ENCODE measurements at places on chromosomes 16 and 17.
A peak's percentile ranks its signal among the peaks of the same experiment; 100 is the strongest.

DNA sequence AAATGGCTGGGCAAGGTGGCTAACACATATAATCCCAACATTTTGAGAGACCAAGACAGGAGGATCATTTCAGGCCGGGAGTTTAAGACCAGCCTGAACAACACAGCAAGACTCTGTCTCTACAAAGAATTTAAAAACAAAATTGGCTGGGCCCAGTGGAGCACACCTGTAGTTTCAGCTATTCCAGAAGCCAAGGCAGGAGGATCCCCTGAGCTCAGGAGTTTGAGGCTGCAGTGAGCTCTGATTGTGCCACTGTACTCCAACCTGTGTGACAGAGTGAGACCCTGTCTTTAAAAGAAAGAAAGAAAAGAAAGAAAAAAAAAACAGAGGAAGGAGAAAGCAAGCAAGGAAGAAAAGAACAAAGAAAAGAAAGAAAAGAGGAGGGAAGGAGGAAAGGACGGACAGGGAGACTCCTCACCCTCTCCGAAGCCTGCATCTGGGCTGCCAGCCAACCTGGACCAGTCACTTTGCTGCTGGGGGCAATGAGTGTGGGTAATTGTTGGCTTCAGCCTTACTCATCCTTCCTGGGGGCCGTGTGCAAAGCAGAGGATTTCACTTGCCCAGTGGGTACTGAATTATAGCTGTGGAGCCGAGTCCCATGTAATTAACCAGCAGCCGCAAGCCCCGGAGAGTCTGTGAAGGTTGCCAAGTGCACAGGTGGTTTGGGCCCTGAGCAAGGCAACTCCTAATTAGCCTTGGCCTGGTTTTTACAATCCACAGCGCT, 6.7 kb upstream of the MT4 start:
- DNase-seq: no peak

DNA sequence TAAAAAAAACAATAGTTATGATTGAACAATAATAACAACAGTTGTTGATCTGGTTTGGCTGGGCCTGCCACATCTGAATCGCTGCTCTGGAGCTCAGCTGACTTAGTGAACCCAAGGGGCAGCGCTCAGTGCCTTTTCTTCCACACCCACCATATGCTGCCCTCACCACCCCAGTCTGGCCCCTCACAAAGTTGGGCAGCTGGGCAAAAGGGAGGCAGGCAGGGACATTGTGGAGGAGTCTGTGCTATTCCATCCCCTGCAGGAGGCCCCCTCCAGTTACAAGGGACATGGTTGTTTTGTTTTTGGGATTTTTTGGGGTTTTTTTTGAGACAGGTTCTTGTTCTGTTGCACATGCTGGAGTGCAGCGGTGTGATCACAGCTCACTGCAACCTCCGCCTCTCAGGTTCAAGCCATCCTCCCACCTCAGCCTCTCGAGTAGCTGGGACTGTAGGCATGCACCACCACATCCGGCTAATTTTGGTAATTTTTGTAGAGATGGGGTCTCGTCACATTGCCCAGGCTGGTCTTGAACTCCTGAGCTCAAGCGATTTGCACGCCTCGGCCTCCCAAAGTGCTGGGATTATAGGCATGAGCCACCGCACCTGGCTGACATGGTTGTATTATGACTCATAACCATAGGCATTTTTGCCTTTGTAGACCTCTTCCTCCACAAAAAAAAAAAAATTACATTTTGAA, 8.6 kb upstream of the PECAM1 start:
- no peak for DNase-seq

DNA sequence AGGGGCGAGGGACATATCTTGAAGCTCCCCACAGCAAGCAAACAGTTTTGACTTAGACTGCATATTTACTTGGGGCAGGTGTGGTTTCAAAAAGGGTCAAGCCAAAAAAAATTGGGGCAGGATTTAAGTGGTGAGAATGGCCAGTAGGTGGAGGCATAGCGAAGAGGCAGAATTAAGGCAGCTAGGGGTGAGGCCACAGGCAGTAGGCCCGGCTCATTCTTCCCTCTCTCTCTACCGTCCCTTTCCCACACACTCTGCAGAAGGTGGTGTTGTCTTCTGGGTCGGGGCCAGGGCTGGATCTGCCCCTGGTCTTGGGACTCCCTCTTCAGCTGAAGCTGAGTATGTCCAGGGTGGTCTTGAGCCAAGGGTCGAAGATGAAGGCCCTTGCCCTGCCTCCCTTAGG, 2.6 kb downstream of the SHBG start:
- DNase-seq: no peak

DNA sequence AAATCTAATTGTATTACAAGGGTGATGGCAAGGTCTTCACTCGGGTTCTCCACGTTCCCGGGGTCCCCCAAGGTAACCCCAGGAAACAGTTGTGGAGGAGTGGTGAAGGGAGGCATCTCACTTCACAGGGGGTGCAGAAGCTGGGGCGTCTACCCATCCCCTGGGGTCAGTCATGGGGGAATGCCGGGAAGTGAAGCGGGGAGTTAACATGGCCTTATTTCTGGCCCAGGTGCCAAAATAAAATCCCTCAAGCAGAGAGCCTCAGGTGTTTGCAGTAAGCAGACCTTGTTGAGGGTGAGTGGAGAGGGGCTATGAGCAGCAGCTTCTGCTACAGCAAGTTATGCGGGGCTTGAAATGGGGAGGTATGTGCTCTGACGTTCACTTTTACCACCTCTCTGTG, 9.0 kb upstream of the ATP2C2 start:
- no peak for DNase-seq

GRCh38 chr17:75844530-75845057, 390 bp upstream of the UNC13D start:
- no peak for DNase-seq

DNA sequence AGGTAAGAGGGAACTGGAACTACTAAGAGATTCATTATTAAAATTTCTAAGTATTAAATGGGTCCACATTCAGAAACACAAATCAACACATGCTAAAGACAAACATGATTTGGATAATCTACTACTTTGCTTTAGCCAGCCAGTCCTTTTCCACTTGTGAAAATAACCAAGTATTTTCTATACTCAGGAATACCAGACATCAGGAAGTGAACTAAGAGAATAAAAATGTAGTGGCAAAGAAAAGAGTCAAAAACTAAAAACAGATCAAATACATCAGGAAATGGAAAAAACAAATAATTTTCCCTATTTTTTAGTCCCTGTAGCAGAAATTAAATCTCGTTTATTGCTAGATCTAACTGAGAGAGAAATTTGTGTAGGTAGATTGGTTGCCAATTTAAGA, 78.0 kb downstream of the MYO1D start:
- no peak for DNase-seq

GRCh38 chr17:62656446-62656845, 29.0 kb downstream of the MRC2 start:
- DNase-seq: no peak

DNA sequence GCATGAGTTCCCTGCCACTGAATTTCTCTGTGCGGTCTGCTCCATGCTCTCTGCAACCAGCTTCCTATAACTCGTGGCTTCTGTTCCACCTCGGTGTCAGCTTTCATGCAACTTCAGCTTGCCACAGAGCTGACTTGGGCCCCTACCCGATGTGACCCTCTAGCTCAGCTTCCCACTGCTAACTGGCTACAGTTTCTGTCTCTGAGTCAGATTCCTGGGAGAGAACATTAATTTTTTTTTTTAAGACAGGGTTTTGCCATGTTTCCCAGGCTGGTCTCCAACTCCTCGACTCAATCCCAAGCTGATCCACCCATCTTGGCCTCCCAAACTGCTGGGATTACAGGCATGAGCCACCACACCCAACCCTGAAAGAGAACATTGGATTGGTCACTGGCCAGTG, 35.5 kb upstream of the PSMD7 start:
- no peak for DNase-seq

DNA sequence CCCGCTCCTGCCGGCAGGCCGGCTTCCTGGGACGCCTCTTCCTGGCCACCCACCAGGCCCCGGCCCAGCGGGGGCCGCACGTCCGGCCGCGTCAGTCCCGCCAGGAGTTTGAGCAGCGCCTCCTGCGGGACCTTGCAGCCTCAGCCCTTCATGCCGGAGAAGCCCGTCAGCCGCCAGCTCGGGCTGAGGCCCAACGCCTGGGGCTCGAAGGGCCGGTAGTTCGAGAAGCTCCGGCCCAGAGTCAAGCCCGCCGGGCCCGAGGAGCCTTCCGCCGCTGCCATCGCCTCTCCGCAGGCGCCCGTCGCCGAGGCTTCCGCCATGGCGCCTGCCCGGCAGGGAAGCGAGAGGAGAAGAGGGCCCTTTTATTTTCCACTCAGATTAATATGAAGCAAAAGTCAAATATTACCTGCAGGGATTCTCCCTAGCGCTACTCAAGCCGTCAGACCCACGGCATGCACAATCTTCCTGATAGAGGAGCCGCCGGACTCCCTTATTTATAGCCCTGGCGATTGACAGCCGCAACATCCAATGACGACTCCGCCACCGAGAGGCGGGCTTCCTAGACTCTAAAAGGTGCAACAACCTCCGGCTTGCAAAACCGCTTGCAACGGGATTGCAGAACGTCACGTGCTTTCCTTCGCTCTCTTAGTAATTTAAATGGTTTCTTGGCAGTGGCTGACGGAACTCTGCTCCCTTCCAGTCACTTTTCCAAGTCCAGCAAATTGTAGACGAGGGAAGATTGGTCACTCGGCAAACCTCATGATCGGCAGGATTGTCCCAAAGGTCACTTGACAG, at the start of gene SEPHS2:
TSS of gene SEPHS2 (minus strand) at position 467 of the 795 bp plus-strand sequence. CDS start at position 320, 147 bp downstream.
- DNase-seq: peak; percentile 87

DNA sequence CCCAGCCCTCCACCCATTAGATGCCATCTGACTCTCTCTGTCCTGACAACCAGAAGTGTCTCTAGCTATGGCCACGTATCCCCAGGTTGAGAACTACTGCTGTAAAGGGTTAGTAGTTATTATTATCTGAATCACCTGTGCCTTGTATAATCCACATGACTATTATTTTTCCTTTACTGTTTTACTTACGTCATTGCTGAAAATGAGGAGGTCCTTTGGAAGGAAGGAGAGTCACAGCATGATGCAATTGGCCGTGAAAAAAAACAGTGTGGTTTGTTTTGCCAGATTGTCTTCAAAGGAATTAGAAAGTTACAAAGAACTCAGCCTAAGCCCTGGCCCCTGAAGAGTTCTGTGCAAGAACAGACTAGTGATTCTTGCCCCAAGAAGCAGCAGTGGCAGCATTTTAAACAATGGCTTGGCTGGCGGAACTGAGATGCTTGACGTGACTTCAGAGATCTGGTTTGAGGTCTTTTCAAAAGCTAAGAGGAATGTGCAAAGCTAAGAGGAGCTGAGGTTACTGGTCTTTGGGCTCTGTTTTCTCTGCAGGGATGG, 413.3 kb upstream of the EEF2KMT start:
- no peak for DNase-seq

DNA sequence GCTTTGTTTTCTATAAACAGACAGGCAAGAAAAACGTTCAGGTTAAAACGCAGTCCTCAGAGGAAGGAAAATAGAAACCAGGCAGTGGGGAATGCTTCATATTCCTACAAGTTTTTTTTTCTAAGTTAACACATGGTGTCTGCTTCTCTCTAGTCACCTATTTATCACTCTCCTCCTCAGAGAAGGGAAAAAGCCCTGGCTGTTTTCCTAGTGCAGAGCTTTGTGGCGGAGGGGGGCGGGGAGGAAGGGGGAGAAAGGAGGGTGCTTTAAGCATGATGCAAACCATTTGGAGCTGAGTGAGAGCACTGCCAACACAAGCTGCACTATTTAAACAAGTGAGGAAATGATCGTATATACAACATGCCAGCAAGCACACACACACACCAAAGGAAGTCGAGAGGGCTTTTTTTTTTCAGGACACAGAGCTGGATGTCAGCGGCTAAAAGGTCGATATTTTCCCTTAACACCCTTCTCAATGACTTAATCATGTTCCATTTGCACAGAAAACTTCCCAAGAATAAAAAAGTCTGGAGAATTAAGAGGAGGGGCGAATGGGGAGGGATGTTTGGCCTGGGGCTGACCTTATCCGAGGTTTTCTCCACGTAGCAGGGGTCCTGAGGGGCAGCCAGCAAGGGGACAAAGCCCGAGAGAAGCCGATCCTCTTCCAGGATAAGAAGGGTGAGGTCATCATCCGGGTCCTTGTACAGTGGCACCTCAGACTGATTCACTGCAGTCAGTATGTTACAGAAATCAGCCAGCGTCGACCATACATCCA, 117.4 kb downstream of the HIC1 start:
- DNase-seq: no peak

DNA sequence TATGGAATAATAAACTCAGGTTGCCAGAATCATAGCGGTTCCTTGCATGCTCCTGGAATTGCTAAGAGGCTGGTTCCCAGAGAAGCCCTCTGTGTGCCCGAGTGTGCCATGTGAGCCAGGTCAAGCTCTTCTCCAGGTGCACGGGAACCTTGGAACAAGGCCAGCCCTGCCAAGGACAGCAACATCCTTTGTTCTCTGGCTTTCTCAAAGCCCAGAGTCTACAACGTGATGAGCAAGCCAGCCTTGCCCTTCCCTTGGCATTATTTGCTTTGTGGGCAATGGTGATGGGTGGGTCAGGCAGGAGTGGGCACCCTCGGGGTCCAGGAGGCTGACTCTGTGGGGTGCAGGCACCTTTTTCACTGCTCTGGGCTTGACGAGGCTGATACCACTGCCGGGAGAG, 14.2 kb upstream of the SEC14L1 start:
- no peak for DNase-seq

- DNase-seq: no peak
These were observed 5.7 kb downstream of the UBFD1 start for GRCh38 chr16:23563186-23563585.

GRCh38 chr16:59591480-59591879, 857.4 kb upstream of the GOT2 start:
- no peak for DNase-seq

- DNase-seq: no peak
These were observed 42.9 kb downstream of the PRKCA start for GRCh38 chr17:66345264-66345663.

- no peak for DNase-seq
These were observed 13.8 kb downstream of the ARSG start for GRCh38 chr17:68305142-68305541.

- DNase-seq: no peak
These were observed 2.5 kb downstream of the TTLL6 start for GRCh38 chr17:48814504-48814903.

GRCh38 chr17:53628011-53628410, 194.7 kb upstream of the KIF2B start:
- no peak for DNase-seq

- DNase-seq: no peak
These were observed 1.1 kb downstream of the ZCCHC14 start for GRCh38 chr16:87491522-87492290.

DNA sequence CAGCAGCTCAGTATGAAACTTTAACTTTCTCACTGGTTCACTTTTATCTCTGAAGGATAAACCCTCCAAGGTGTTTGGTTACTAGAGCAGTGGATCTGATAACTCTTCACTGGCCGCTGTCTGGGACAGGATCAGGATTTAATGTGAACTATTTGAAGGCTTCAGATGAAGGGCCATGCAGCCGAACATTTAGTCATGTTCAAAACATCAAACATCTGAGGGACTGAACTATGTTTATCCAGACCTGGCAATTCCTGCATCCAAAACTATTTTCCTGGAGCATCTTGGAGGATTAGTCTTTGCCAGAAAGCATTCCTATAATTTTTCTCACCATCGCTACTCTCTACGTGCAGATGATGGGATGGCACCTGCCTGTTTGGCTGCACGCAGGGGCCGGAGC, 20.3 kb upstream of the PMP22 start:
- DNase-seq: no peak

- no peak for DNase-seq
These were observed 22.1 kb downstream of the CRISPLD2 start for GRCh38 chr16:84841787-84842300.

- DNase-seq: no peak
These were observed 1.4 kb upstream of the PIK3R5 start for GRCh38 chr17:8966926-8967325.

Measured in stimulated activated CD8-positive, alpha-beta memory T cell treated with anti-CD3 and anti-CD28 coated beads, Interleukin-15, amount 100 ng/mL, for 4 hours (primary cell).